Lung microvascular endothelial cell (primary cell): ENCODE measurements at places on chromosomes 3 and 15. TPM values are rescaled to one million over a fixed set of nuclear protein-coding genes. Genes with fewer than 3 reads are reported as not detected.

DNA sequence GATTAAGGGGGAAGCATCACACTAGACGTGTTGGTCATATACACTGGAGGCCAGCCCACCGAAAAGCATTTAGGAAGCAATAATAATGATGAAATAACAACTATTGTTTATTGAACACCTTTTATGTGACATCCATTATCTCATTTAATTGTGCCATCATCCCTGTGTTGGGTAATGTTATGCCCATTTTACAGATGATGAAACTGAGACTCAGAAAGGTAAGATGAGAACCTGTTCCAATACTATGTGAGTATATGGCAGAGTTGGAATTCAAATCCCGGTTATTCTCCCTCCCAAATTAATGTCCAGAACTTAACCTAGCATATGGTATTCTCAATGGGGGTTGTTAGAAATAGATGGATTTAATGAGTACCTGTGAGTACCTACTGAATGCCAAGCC lies 99.2 kb downstream of the SMAD6 start:
- no peak for DNase-seq

GRCh38 chr15:52171807-52172206 lies 19.4 kb downstream of the GNB5 start:
- DNase-seq, result no peak

GRCh38 chr3:122993124-122993978 lies 34.2 kb downstream of the SEMA5B start:
- DNase-seq, result no peak

DNA sequence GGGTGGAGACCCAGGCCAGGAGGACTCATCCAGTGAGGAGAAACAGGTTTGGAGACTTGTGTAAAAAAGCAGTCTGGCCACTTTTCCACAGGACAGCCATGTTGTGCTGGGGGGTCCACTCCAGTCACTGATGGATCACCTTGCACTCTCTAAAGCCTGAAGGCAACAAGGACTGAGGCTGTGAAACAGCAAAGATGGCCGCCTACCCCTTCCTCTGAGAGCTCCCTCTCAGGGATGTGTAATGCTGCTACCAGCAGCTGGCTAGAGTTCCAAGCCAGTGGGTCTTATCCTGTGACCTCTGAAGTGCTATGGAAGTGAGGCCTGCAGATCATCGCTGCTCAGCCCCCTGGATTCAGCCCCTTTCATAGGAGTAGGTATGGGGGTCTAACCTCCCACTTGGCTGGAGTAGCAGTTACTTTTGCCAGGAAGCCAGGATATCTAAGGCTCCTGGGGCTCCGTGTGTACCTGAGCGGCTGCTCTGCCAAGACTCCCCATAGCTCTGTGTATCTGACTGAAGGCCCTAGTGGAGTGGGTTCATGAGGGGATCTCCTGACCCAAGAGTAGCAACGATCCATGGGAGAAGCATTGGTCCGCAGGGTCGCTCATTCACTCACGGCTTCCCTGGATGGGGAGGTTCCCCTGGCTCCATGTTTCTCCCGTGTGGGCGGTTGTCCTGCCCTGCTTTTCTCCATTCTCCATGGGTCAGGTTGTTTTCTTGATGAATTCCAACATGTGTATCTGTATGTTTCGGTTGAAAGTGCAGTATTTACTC lies 69.9 kb upstream of the TNFSF10 start:
- no peak for DNase-seq

DNA sequence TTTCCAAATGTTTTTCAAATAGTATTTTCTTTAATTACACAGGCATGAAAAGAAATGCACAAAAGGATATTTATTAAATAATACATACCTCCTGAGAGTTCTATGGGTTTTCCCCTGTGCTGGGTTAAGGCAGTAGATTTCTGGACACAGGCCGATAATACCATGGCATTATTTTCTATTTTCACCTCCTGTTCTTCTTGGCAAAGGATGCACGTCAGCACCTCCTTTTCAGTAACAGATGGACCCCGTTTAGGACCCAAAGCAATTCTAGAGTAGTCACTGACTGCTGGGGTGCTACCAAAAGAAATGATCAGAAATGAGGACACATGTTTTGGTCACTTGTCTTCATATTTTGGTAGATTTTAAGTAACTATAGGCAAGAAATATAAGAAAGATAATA lies 86.4 kb upstream of the TTBK2 start:
- DNase-seq, result no peak

GRCh38 chr3:46504789-46505188 lies 7.0 kb downstream of the RTP3 start:
- no peak for DNase-seq

- DNase-seq, result no peak
Observed at GRCh38 chr15:58419803-58420524, 11.8 kb upstream of the LIPC start.

- peak; percentile 27 for DNase-seq
Observed at GRCh38 chr3:25663347-25663868, 1.3 kb downstream of the TOP2B start.

- no peak for DNase-seq
Observed at GRCh38 chr3:264394-265156, 68.0 kb downstream of the CHL1 start.

- no peak for DNase-seq
Observed at GRCh38 chr15:91400481-91400880, 300.4 kb downstream of the SV2B start.

DNA sequence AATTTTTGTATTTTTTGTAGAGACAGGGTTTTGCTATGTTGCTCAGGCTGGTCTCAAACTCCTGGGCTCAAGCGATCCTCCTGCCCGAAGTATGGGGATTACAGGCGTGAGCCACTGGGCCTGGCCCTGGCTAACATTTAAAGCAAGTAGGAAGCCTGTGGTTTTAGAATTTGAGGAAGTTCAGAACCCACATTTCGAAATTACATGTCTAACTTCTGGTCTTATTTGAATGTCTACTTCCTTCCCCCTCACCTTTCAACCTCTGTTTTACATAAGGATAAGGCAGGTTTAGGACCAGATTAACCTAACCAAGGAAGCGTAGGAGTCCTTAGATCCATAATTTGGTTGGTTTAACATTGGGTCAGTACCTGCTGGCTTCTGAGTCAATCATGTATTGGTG lies 120.5 kb upstream of the PROK2 start:
- DNase-seq, result no peak

GRCh38 chr15:98942431-98942830 lies 65.2 kb downstream of the PGPEP1L start:
- no peak for DNase-seq

- no peak for DNase-seq
Observed at GRCh38 chr15:26294059-26294689, 431.0 kb upstream of the ATP10A start.

GRCh38 chr3:50154476-50154839 lies 666 bp upstream of the SEMA3F start:
- peak; percentile 42 for DNase-seq

DNA sequence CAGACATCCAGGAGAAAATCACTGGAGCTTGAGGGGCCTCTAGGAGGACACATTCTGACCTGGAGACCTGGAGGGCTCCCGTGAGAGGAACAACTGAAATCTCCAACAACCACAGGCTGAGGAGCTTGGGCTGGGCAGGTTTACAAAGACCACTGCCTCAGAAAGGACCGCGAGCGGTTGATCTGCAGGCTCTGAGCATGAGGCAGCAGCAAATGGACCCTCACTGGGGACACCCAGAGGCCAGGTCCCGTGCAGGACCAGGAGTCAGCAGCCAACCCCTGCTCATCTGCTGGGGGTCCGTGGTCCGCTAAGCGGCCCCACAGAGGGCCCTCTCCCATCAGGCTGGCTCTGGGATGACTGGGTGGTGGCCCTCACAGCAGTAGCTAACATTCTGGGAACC lies 10.5 kb upstream of the EPHB3 start:
- DNase-seq, result no peak

DNA sequence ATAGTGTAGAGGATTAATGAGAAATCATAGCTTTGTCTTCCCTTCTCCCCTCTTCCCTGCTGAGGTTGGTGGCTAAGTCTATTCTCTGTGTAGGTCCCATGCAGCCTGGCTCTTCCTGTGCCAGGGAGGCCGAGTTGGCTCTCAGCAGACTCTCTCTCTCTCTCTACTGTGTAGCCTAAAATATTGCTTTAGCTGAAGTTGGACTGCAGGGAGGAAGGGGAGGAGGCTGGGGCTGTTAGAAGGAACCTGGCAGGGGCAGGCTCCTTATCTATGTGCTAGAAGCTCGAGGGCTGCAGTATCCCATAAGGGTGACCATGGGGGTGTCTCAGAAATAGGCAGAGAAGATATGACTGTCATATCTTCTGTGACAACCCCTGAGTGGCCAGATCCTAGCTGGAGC lies 160.8 kb downstream of the EPHB1 start:
- DNase-seq, result no peak

DNA sequence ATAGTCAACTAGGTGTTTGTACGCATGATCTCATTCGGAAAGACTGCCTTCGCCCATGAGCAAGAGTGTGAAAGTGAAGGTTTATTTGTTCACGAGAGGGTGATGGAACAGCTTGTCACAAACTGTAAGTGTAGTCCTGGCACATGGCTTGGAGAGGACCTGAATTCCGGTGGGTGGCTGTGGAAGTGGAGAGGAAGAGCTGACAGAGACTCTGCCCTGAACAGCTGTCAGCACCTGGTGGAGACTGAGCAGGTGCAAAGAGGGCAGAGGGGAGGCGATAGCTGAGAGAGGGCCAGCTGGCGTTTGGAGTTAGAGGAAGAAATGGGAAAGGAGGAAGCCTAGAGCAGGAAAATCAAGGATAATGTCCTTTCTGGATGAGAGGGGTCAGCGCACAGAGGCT lies 155.7 kb downstream of the EEFSEC start:
- no peak for DNase-seq

DNA sequence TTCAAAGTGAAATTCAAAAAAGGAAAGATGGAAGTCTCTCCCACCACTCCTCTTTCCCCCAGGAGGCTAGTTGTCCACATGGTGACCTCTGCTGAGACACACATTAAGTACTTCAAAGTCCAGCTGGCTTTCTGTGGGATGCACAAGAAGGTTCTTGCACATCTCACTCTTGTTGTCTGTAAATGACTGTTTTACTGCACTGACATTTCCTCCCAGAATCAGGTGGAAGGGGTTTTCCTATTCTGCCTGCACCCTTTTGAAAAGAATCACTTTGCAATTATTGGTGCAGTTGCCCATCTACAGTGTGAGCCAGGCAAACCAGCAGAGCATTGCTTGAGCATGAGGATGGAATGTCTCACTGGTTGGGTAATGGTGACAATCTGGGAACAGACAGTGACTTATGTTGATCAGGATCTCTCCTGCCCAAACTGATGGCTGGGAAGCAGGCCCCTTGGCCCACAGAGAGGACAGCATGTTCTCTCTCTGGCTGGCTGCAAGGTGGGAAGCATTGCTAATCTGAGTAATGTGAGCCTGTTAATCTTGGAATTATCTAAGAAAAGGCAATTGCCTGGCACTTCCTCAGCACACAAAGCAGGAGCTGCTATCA lies 347.7 kb upstream of the SATB1 start:
- no peak for DNase-seq

- DNase-seq, result no peak
Observed at GRCh38 chr15:82774496-82774895, 31.4 kb downstream of the FSD2 start.

DNA sequence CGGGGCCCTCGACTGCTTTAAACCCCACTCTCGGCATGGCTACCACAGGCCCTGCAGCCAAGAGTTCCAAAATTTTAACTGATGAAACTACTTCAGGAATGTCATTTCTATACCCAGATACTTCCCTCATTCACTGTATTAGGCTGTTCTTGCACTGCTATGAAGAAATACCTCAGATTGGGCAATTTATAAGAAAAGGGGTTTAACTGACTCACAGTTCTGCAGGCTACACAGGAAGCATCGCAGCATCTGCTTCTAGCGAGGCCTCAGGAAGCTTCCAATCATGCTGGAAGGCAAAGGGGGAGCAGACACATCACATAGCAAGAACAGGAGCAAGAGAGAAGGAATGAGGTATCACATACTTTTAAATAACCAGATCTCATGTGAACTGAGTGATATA lies 21.6 kb upstream of the ALCAM start:
- DNase-seq, result no peak

DNA sequence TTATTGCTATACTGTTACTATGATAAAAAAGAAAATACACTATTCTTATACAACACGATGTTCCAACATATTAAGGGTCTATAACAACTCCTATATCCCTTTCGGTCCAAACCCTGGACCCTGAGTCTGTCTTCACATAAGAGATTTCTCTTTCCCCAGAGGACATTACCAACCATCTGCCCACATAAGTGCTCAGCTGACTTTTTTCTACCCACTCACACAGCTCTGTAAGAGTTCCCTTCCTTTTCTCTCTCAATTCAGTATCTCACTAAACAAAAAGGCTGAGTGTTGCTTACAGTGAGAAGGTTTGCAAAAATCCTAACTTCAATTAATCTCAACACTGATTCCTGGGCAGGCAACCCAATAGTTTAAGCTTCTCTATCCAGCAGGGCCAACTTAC lies 30.5 kb downstream of the ITGB5 start:
- DNase-seq, result no peak

- DNase-seq, result no peak
Observed at GRCh38 chr15:67504796-67505195, 16.1 kb upstream of the C15orf61 start.

DNA sequence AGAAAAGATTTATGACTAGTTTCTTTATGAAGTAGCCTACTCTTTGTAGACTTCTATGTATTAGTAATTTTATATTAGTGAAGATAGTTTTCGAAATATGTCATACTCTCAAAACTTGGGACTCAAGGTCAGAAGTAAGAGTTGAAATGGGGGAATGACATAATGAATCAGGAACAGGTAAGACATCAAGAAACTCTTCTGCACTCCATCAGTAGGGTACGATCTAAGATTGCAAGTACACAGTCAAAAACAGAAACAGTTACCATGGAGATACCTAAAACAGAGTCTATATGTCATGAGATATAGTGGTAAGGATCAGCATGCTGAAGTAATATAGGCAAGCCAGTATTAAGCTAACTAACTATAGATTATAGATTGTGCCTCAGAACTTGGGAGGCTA lies 187.0 kb upstream of the MLF1 start:
- DNase-seq, result no peak

Gene ENTPD3
- not detected in 2 replicates for total RNA-seq

Gene GOLGA8T
- under 0.01 TPM in 1 of 2 replicates, not detected in the other for total RNA-seq

Gene MYH15
- total RNA-seq, result under 0.01 TPM in 2 replicates

Gene SPINT1
- total RNA-seq, result 0.40 and 0.65 TPM in 2 replicates

Gene SMAD6
- 3.8 and 5.2 TPM in 2 replicates for total RNA-seq

Gene COL7A1
- total RNA-seq, result under 0.01 and 0.22 TPM in 2 replicates

Gene ECE2
- total RNA-seq, result not detected in 2 replicates

Gene COL6A5
- total RNA-seq, result not detected in 2 replicates

Gene MAGEL2
- under 0.01 TPM in 1 of 2 replicates, not detected in the other for total RNA-seq

Gene ARGFX
- not detected in 2 replicates for total RNA-seq

Gene PRSS50
- total RNA-seq, result not detected in 2 replicates

Gene SELENOS
- total RNA-seq, result 39.7 and 83.1 TPM in 2 replicates

Gene LNP1
- total RNA-seq, result 0.44 and 0.60 TPM in 2 replicates

Gene KCNH8
- not detected in 2 replicates for total RNA-seq

Gene ALDH1L1
- not detected in 2 replicates for total RNA-seq

Gene CCDC174
- 3.7 and 5.4 TPM in 2 replicates for total RNA-seq

Gene CHRNA7
- total RNA-seq, result 0.65 TPM in 1 of 2 replicates, not detected in the other

Gene C3orf22
- not detected in 2 replicates for total RNA-seq

Gene OXSR1
- total RNA-seq, result 24.0 and 32.1 TPM in 2 replicates
